ENCODE measurements at places on chromosomes 13 and 19.

- DNase-seq: no peak
Measured at GRCh38 chr19:55836340-55836739, at the start of gene NLRP4. Gene NLRP4, plus strand, starts transcription at chr19:55836540. Its CDS starts 15,541 bp downstream, at chr19:55852081.

DNA sequence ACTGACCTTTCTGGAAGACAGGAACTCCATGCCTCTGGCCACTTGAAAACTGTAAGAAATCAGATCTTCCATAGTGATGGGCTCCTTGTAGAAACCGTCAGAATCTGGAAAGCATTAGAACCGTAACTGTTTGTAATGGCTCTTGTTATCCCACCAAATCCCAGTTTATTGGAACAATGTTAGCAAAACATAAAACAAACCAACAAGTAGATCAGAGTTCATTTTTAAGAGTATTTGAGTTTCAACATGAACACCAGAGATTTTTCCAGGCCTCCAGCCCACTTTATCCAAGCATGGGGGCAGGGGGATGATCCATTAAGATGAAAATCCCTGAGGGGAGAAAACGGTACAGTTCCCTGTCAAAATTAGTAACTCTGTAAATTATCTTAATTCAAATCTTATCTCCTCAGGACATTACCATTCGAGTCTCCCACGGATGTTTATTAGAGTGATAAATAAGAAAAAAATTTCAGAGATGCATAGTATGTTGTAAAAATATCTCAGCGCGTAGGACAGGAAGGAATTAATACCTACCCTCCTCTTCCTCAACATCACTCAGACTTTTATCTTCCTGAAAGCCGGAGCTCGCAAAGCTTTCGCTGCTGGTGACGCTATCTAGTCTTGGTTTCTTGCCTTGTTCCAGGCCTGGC, 172.5 kb downstream of the FLT1 start:
- DNase-seq: no peak

GRCh38 chr19:37963190-37963936, 56.4 kb downstream of the SIPA1L3 start:
- no peak for DNase-seq

DNA sequence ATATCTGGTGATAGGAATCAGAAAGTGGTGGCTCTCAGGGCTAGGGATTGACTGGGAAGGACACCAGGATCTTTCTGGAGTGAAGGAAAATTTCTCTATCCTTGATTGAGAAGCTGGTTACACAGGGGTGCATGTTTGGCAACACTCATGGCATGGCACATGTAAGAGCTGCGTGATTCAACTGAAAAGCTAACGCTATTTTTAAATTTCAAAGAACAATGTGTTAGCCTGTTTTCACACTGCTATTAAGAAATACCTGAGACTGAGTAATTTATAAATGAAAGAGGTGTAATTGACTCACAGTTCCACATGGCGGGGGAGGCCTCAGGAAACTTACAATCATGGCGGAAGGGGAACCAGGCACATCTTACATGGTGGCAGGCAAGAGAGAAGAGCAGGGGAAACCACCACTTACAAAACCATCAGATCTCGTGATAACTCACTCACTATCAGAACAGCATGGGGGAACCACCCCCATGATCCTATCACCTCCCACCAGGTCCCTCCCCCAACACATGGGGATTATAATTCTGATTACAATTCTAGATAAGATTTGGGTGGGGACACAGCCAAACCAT, 7.4 kb downstream of the SIGLEC8 start:
- no peak for DNase-seq

- DNase-seq: no peak
Measured at GRCh38 chr13:75763512-75763911, 127.4 kb downstream of the LMO7 start.

DNA sequence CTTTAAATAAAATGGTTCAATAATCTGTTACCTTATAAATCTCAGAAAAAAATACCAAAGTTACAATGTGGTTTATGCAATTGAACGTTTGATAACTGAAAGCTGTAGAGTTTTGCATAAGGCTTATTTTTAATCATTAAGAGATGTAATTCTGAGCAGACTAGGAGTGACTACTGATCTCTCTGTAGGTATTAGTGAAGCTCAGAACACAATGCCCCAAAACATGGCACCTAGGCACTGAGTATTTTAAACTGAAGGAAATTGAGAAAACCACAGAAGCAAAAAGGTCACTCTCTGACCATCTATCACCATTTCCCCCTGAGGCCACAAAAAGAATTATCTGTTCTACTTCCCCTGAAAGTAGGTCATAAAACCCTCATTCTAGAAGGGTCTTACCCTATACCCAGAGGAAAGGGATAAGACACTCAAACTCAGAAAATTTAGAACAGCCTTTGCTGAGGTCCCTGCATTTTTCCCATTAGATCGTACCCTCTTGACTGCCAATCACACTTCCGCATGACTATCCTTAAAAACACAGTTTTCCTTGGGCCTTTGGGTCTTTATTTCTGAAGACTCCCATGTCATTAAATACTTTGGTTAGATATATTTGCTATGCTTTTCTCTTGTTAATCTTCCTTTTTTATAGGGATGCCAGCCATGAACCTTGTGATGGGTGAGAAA, 158.1 kb downstream of the PCDH9 start:
- no peak for DNase-seq

DNA sequence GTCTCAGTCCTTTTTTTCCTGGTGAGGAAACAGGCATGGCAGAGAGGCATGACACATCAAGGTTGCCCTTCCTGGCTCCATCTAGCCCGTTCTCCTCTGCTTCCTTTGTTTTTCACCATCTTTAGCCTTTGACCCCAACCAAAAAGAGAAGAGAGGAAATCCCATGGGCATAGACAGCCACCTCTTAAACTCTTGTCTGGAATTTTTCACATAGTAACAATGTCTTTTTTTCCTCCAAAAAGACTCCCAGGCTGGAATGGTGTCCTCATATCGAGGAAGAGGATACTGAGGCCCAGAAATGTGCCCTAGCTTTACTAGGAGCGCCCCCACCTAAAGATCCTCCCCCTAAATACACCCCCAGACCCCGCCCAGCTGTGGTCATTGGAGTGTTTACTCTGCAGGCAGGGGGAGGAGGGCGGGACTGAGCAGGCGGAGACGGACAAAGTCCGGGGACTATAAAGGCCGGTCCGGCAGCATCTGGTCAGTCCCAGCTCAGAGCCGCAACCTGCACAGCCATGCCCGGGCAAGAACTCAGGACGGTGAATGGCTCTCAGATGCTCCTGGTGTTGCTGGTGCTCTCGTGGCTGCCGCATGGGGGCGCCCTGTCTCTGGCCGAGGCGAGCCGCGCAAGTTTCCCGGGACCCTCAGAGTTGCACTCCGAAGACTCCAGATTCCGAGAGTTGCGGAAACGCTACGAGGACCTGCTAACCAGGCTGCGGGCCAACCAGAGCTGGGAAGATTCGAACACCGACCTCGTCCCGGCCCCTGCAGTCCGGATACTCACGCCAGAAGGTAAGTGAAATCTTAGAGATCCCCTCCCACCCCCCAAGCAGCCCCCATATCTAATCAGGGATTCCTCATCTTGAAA, at the start of gene GDF15:
TSS of gene GDF15 (plus strand) at position 484 of the 868 bp plus-strand sequence. CDS start at position 516, 32 bp downstream.
- DNase-seq: no peak

GRCh38 chr19:4909156-4909896, at the start of gene UHRF1:
Gene UHRF1, plus strand, starts transcription at chr19:4909501. Its CDS starts 1,385 bp downstream, at chr19:4910886.
- DNase-seq: no peak

GRCh38 chr13:42654212-42654611, 80.3 kb downstream of the TNFSF11 start:
- DNase-seq: no peak

DNA sequence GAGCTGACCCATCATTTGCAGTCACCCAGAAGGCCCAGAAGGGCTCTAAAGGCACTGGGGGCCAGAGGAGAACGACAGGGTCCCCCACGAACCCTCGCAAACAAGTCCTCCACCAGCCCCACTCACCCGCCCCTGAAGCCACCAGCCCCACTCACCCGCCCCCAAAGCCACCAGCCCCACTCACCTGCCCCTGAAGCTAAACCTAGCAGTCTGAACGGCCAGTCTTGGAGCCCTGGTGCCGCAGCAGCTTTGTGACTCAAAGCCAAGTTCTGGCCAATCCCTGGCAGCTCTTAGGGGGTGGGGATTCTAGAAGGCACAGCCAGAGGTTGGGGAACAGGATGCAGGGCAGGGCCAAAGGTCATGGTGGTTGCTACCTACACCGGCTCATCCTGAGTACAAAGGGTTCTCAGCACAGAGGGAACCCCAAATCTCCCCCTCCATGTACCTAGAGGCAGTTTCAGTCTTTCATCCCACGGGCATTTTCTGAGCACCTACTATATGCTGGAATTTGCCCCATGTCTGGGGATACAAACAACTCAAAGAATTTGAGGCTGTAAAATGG, at the start of gene IQCN:
TSS of gene IQCN (minus strand) at position 234 of the 562 bp plus-strand sequence. CDS start 4,974 bp downstream, outside the sequence.
- no peak for DNase-seq

- no peak for DNase-seq
Measured at GRCh38 chr13:90591260-90591926, 756.1 kb upstream of the MIR17HG start.

- DNase-seq: no peak
Measured at GRCh38 chr13:47546391-47547225, 454.5 kb downstream of the SUCLA2 start.

DNA sequence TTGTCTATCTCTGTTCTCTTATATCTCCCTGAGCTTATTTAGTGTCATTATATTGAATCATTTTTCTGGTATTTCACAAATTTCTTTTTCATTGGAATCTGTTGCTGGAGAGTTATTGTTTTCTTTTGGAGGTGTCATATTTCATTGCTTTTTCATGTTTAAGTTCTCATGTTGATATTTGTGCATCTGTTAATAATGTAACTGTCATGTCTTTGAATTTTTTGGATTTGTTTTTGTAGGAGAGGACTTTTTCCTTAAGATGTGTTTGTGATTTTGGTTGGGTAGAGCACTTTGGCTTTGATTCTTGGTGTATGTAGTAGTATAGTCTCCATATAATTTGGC, 64.0 kb downstream of the DNAJC3 start:
- no peak for DNase-seq

DNA sequence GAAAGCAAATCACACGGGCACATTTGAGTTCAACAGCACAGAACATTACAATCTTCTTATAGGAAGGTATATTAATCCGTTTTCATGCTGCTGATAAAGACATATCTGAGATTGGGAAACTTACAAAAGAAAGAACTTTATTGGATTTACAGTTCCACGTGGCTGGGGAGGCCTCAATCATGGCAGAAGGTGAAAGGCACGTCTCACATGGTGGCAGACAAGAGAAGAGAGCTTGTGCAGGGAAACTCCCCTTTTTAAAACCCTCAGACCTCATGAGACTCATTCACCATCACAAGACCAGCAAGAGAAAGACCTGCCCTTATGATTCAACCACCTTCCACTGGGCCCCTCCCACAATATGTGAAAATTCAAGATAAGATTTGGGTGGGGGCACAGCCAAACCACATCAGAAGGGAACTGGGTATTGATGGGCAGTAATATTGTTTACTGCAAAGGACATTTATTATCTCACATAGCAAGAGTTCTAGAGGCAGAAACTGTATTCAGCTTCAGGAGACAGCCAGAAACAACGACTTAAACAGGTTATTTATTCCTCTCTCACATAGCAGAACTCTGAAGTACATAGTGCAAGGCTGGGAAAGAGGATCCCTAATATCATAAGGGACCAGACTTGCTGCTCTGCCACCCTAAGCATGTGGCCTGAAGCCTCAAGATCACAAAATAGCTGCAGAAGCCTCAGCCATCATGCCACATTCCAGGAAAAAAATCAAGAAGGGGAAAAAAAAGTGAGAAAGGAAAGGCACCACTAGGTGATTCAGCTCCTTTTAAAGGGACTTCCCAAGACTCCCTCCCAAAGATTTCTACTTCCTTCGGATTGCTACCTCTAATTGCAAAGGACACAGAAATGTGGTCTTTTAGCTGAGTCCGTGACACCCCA, 23.1 kb downstream of the FXYD5 start:
- no peak for DNase-seq

- no peak for DNase-seq
Measured at GRCh38 chr13:23965346-23965745, 68.0 kb upstream of the C1QTNF9B start.

- no peak for DNase-seq
Measured at GRCh38 chr19:40493778-40494177, 27.0 kb downstream of the SPTBN4 start.

DNA sequence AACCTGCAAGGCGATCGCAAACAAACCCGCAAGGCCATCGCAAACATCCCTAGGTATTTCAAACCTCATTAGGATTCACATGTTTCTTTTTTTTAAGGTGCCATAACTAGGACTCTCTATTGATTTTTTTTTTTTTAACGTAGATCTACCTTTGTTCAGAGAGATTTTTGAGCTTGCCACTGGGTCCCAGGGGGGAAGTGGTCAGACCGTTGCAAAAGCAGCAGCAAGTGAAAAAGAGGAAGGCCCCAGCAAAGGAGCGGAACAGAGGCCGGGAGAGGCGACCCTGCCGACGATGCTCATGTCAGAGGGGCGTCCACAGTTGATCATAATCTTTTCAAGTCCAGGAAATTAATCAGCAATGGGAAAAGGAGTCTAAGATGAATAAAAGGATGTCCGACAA, 32.7 kb upstream of the FLT1 start:
- no peak for DNase-seq

GRCh38 chr19:49779731-49780555, 13.1 kb downstream of the AP2A1 start:
- DNase-seq: no peak

DNA sequence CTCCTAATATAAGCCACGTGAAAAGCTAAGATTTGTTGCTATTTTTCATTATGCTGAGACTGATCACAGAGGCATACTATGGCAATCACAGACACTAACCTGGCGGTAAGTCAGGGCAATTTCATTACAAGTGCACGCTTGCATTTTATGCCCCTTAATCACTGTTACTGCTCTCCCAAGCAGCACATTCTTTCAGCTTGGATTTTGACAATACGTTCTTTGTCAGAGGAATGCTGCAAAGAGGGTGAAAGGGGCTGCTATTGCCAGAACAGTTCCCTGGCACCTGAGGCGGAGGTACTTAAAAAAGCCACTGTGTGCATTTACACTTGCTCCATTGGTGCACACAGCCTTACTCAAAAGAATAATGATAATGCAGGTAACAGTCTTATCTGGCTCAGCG, 346.6 kb downstream of the RFC3 start:
- DNase-seq: no peak

- DNase-seq: no peak
Measured at GRCh38 chr13:21050288-21051197, 10.8 kb downstream of the LATS2 start.

- DNase-seq: no peak
Measured at GRCh38 chr13:108322206-108322824, 52.8 kb downstream of the TNFSF13B start.

GRCh38 chr19:55642153-55643002, 1.1 kb upstream of the ZNF581 start:
- DNase-seq: no peak

DNA sequence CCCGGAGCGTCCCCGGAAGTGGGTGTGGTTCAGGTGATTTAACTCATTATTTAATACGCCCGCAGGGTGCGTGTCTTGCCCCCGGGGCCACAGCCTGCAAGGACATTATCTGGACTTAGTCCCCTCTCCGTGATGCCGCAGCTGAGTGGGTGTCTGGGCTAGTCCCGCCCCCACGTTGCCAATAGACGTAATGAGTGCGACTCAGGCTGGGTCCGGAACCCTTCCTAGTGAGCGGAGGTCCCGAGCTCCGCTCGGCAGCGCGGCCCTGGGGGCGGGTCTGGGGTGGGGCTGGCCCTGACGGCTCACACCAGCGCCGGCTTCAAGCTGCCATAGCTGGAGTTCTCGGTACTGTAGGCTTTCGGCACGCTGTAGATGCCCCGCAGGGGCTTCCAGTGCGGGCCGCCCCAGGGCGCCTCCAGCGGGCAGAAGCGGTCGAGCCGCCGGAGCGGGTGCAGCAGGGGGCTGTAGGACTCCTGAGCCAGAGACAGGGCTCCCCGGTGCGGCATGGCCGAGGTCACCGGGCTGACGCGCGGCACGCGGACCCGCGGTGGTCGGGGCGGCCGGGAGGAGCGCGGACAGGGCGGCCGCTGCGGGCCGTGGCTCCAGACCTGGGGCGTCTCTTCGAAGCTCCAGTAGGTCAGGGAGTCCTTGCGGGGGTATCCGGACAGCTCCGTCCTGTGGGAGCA, 918 bp upstream of the LHB start:
- DNase-seq: no peak
